T follicular helper cell (primary cell): ENCODE measurements at places on chromosomes 7 and 10.

DNA sequence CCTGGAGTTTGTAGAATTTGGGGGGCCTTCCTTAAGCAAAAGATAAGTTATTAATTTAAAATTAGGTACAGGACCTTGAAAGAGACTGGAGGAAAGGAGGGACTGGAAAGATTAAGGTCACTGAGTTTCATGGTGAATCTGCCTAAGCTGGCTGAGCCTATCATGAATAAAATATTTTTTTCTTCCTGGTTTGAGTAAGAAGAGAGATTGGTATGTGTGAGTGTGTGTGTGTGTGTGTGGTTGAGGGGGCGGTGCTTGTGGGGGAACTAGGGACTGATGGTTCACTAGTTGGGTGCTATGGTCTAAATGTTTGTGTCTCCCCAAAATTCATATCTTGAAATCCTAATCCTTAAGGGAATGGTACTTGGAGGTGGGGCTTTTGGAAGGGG, 142.5 kb upstream of the PRKCQ start:
- no peak for DNase-seq

GRCh38 chr10:103683851-103684250, 171.5 kb downstream of the SH3PXD2A start:
- DNase-seq: no peak

GRCh38 chr10:30893208-30893607, 138.5 kb downstream of the ZNF438 start:
- DNase-seq: no peak

DNA sequence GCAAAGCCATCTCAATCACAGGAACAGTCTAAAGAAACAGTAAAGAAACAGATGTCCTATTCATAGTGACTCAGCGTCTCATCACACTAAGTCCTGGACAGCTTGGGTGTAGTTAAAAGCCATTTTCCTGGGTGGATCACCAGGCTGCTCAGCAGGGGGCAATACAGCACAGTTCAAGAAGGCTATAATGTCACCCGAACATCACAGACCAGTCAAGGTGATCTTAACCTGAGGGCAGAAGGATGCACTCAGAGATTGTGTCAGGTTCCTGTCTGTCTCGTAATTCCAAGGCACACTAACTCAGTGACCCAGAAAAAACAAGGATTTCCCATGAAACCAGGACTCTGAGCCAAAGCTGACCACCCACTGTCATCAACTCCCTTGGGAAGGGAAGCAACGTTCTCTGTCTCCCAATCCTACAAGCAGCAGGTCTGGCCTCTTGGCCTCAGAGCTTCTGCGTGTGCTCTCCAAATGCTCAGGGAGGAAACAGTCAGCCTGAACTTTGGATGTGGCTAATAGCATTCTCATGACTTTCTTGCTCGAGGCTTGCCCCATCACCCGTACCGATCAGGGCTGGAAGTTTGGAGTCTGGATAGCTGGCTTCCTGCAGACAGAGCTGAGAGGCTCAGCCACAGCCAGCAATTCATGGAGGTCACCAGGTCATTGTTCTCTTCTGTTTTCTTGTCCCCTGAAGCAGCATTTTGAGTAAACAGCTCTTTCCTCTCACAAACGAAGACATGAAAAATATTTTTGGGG, 90.4 kb upstream of the FAM171A1 start:
- DNase-seq: no peak

- no peak for DNase-seq
Observed at GRCh38 chr7:137987968-137988367, 13.9 kb downstream of the CREB3L2 start.

DNA sequence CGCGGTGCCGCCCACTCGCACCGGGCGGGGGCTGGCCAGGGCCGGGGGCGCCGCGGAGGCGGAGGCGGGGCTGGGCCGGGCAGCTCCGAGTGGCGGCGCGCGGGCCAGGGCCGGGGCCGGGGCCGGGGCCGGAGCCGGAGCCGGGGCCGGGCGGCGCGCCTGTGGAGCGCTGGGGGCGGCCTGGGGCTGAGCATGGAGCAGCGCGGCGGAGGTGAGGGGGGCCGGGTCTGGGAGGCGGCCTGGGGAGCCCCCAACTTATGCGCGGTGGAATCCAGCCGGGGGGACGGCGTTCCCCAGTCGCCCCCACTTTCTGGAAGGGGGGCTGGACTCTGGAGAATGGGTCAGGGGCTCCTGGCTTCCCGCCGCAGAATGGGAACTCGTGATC, at the start of gene LZTS2:
TSS of gene LZTS2 (plus strand) at position 67 of the 385 bp plus-strand sequence. CDS start 2,731 bp downstream, outside the sequence.
- no peak for DNase-seq

- DNase-seq: peak; percentile 51
Observed at GRCh38 chr10:119209035-119209735, 1.8 kb downstream of the GRK5 start.

GRCh38 chr10:129259128-129259815, 207.8 kb upstream of the MGMT start:
- DNase-seq: no peak

GRCh38 chr7:43396187-43396740, 186.6 kb upstream of the STK17A start:
- no peak for DNase-seq

GRCh38 chr7:139084709-139085108, 24.8 kb downstream of the ZC3HAV1 start:
- no peak for DNase-seq

GRCh38 chr7:130281260-130281659, 11.7 kb upstream of the CPA4 start:
- no peak for DNase-seq

DNA sequence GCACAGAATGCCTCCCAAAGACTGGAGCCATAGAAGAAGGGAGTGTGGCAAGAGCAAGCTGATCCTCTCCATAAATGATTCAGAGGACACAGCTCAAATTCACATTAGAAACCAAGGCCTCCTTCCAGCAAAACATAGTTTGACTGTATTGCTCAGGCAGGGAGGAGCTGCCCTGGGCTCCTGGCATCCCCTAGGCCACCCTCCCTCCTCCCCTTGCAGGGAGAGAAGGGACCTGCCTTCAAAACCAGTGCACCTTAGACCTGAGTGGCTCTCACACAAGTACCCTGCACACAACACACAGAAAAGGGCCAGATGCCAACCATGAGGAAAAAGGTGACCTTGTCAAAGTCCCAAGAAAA, 64.7 kb downstream of the CREB3L2 start:
- no peak for DNase-seq

DNA sequence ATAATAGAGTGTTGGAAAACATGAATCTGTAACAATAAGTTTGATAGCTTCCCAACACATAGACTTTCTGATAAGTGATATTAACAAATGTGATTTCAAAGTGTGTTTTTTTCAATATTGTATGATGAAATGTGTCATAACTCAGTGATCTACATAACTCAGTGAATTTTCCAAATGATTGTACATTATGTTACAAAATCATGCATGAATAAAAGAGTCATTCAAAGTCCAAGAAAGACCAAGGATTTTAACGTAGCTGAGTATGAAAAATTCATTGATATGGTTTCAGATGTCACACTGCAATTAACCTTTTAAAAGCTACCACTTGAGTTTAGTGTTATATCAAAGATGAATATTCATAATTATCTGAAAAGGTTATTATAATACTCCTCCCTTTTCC, 111.2 kb downstream of the MYOF start:
- DNase-seq: no peak

GRCh38 chr10:92756201-92757065, 66.7 kb downstream of the HHEX start:
- no peak for DNase-seq

GRCh38 chr7:69813637-69814240, 215.5 kb downstream of the AUTS2 start:
- DNase-seq: no peak

DNA sequence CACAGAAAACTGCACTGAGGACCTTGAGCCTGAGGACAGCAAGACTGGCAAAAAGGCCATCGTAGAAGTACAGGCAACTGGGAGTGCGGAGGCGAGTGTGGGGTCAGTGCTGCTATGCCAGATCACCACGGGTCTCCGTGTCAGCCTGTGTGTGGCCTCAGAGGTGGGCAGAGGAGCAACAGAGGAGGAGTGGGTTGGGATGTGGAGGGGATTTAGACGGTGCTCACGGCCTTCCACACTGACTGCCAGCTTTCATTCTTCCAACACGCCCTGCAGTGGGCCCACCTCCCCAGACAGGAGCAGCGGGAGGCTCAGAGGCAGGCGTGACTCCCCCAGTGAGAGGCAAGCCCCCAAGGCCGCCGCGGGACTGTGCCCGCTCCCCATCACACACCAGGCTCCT, 17.0 kb upstream of the ZMIZ1 start:
- DNase-seq: no peak

DNA sequence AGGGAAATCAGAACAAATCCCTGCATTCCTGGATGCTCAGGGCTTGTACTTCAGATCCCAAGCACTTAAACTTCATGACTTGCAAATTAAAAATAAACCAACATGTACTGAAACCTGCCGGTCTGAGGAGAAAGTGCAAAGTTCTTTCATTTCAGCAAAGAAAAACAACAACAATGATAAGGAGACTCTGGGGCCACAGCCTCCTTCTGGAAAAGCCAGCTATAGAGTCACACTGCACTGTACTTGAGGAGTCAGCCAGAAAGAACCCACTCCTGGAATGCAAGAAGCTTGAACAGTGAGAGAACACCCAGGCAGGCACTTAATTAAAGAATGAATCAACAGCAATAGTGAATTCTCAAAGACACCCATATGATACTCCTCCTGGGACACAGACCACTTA, 49.7 kb upstream of the TM9SF3 start:
- DNase-seq: no peak

- no peak for DNase-seq
Observed at GRCh38 chr7:95264363-95264891, 59.9 kb downstream of the PON1 start.

DNA sequence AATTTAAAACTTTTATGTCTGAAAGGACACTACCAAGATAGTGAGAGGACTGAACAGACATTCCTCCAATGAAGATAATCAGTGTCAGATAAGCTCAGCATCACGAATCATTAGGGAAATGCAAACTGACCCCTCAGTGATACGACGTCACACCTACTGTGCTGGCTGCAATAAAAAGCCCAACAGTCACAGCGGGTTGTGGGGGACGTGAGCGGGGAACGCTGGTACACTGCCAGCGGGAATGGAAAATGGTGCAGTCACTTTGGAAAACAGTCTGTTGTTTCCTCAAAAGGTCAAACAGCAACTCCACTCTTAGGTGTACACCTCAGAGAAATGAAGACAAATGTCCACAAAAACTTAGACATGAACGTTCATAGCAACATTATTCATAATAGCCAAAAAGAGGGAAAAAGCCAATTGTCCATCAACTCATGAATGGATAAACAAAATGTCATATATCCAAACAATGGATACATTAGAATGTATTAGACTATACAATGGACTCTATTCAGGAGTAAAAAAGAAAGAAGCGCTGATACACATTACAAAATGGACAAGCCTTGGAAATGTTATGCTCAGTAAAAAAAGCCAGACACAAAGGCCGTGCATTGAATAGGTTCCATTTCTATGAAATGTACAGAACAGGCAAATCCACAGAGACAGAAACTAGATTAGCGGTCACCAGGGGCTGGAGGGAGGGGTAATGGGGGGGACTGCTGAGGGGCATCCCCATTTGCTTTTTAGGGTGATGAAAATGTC, 2.4 kb upstream of the ECHS1 start:
- no peak for DNase-seq

- DNase-seq: no peak
Observed at GRCh38 chr7:621572-622285, 102.1 kb upstream of the PDGFA start.

DNA sequence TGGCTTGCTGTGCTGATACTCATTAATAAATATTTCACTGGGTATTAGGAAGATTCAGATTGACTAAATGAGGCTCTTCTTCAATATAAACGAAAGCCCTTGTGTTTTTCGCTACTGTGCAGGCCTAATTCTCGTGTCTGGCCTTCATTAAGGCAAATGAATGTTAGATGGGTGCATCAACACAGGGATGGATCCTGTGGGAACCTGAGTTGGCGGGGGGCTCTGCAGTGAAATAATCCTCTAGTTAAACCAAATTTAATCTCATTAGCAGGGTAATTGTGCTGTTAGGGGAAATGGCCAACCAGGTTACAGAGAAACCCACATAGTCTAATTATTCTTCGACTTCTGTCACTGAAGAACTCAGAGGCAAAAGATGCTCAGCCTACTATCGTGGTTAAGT, 325.8 kb upstream of the LRGUK start:
- DNase-seq: no peak

- DNase-seq: no peak
Observed at GRCh38 chr7:143518941-143519340, 41.3 kb downstream of the TAS2R41 start.

DNA sequence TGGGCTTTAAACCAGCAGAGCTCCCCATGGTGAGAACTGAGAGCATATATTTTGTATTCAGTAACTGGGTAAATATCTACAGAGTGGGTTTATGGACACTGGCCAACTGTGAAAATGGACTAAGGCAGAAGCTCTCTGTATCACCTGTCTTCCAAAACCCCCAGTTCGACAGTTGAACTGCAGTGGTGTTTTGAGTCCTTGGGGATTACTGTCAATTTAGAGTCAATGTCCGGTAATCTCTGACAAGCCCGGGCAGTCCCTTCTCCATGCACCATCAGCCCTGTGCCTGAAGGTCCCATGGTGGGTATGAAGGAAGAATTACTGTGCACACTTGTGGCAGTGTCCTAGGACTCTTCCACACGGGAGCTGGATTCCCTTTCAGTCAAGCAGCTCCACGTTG, 235.0 kb downstream of the CCSER2 start:
- DNase-seq: no peak

DNA sequence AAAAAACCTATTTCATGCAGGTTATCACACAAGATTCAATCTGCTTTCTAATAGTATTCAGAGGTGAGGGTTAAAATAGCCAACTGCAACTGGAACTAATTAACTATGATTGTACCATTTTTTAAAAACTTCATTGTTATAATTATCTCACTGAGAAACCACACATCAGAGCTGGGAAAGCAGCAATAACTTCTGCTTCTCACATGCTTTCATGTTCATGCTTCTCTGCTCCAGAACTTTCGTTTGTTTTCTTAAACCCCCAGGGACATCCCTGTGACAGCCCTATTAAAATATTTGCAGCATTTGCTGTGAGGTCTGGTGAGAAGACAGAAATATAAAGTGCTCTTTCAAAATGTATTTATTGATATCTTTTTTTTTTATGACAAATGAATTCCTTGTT, 389.0 kb upstream of the SORCS1 start:
- DNase-seq: no peak

DNA sequence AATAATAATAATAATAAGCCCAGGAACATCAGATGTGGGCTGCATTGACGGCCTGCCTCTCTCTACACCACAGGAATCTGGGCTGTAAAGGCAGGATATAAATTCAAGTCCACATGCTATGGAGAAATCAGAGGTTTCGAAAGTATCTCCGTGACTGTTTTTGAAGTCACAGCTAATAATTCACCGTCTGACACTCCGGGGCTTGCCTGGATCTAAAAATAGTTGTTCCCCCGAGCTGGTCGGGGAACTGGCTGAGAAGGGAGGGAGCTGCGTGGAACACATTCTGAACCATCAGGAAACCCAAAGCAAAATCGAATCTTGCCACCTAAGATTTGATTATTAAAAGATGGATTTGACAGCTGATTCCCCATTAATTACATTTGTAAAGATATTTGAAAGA, 35.4 kb downstream of the KLF6 start:
- DNase-seq: no peak

GRCh38 chr7:55241958-55242357, 123.2 kb upstream of the LANCL2 start:
- DNase-seq: no peak
